ENCODE measurements at places on chromosomes 4 and X. TPM values are rescaled to one million over a fixed set of nuclear protein-coding genes. Genes with fewer than 3 reads are reported as not detected.

Gene CCSER1
- not detected for total RNA-seq

Gene PPID
- 52.0 TPM for total RNA-seq

Gene VEGFC
- total RNA-seq = not detected

Gene CTAG1A
- total RNA-seq = not detected

Gene SYNPO2
- 0.31 TPM for total RNA-seq

Gene DCAF16
- 50.1 TPM for total RNA-seq

Gene NAP1L3
- total RNA-seq = 3.6 TPM

Gene CSAG3
- 5.3 TPM for total RNA-seq

Gene RBM47
- 10.9 TPM for total RNA-seq

GRCh38 chr4:178329226-178329872 lies 887.1 kb upstream of the AGA start:
- H3K4me1 ChIP-seq = no peaks in the 10 kb centered on the region
- no peak overlapping the region for H3K27ac ChIP-seq
- H3K36me3 ChIP-seq = no peaks in the 10 kb centered on the region
- DNase-seq = no peak
- H3K4me3 ChIP-seq = no peak overlapping the region

- H3K27me3 ChIP-seq = no peaks in the 10 kb centered on the region
- no peak overlapping the region for H3K27ac ChIP-seq
- no peaks in the 10 kb centered on the region for H3K4me1 ChIP-seq
- no peak for DNase-seq
These were observed 707.8 kb upstream of the AMOT start for GRCh38 chrX:113548308-113549015.

DNA sequence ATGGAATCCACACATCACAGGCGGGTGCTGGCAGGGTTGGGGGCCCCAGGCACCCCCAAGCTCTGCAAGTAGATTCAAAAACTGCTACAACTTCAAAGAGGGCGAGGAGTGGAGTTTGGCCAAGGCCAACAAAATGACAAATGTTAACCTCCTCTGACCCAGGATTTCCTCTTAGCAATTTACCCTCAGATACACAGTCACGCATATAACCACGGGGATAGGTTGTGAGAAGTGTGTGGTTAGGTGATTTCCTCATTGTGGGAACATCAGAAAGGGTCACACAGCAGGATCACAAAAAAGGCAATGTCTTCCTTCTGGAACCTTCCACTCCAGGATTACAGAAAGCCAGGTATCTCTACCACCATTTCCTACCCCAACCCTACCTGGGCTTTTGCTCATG lies 62.4 kb downstream of the C4orf50 start:
- no peak overlapping the region for H3K4me3 ChIP-seq
- no peak overlapping the region for H3K27ac ChIP-seq
- H3K4me1 ChIP-seq = no peaks in the 10 kb centered on the region
- DNase-seq = no peak
- H3K36me3 ChIP-seq = no peaks in the 10 kb centered on the region

- H3K4me3 ChIP-seq = no peak overlapping the region
- H3K36me3 ChIP-seq = peaks cover 2% of the 10 kb centered on the region
- no peak overlapping the region for H3K27ac ChIP-seq
- no peaks in the 10 kb centered on the region for H3K4me1 ChIP-seq
- H3K27me3 ChIP-seq = peaks cover 49% of the 10 kb centered on the region
These were observed 2.7 kb downstream of the ADGRL3 start for GRCh38 chr4:61202638-61203435.

DNA sequence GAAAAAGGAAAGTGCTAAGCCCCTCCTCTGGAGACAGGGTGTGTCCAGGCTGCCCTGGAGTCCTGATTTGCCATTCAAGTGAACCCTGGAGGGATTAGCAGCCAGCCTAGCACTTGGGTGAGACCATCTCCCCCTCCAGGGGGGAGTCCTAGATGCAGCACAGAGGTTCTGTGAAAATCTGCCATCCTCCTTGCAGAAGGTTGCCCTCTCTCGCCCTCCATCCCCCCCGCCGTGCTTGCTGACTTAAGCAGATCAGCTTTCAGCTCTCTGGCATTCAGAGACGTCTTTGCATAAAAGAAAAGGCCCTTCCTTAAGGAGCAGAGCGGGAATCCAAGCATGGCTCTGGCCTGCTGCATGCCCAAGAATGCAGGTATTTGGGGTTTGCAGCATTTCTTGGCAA lies 102.1 kb upstream of the SCML1 start:
- H3K4me3 ChIP-seq = no peak overlapping the region
- DNase-seq = no peak
- no peak overlapping the region for H3K27ac ChIP-seq
- peaks cover 7% of the 10 kb centered on the region for H3K4me1 ChIP-seq

DNA sequence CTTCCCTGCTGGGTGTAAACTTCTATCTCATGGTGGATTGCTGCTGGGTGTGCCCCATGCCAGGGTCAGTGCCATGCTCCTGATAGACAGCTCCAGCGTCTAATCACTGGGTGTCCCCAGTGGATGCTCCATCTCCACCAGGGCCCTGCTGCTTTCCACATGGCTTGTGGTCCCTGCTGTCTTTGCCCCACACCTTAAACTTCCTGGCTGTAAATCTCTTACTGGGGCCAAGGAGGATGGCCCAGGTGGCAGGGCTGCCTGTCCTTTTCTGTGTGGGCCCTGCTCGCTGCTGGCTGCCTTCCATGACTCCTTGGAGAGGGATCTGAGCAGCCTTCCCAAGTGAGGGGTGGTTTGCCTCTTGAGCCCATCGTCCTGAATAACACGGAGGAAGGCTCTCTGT lies 51.8 kb downstream of the RGS12 start:
- no peak for DNase-seq
- H3K36me3 ChIP-seq = no peaks in the 10 kb centered on the region
- peaks cover 23% of the 10 kb centered on the region for H3K4me1 ChIP-seq
- no peaks in the 10 kb centered on the region for H3K27me3 ChIP-seq

DNA sequence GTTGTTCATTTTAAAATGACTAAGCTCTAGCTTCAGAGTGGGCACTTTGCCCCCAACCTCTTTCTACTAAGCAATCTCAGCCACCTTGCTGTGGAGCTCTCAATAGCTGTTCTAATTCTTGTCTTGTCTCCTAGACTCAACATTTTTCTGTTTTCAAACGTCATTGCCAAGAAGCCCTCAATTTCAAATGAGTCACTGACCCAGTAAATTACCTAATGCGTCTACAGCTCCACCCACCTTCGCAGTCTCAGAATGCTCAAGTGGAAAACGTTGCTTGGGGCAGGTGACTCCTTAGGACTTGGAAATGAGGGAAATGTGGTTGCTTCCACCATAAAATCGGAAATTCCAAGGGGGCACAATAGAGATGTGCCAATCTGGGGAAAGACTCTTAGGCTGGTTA lies 59.0 kb downstream of the ING2 start:
- peak overlapping the region; percentile 10 for H3K4me3 ChIP-seq
- peaks cover 5% of the 10 kb centered on the region for H3K4me1 ChIP-seq
- H3K27me3 ChIP-seq = peaks cover 10% of the 10 kb centered on the region
- peak; percentile 8 for DNase-seq
- H3K27ac ChIP-seq = no peak overlapping the region
- H3K36me3 ChIP-seq = no peaks in the 10 kb centered on the region

DNA sequence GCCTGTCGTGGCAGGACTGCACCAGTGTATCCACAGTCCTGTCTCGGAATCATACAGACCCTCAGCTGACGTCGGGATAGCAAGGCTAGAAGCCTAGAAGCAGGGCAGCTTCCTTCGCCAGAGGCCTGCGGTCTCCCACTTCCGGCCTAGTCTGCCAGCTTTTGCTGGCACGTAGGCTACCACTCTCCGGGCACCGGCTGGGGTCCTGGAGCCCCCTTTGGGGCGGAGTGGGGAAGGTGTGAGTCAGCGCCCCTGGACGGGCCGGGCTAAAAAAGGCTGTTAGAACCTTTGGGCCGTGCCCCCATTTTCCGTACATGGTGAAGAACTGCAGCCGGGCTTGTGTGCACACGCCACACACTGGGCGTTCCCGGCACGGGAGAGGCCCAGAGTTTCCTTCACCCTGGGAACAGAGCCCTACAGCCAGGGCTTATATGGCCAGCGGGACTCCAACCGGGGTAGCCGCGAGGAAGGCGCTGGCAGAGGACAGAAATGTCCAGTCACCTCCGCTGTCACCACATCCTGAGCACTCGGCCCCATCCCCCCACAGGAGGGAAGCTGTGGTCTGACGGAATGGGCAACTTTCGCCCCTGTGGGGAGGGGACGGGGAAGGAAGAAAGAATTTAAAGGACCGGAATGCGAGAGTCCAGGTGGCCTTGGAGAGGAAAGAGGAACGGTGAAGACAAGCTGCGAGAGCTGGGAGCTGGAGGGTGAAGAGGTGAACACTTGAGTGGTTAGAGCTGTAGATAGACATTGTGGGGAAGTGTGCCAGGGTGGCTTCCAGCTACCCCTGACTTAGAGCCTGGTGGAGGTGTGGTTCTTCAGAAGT lies 4.6 kb downstream of the MAGIX start:
- H3K36me3 ChIP-seq = peaks cover 2% of the 10 kb centered on the region
- DNase-seq = peak; percentile 74
- no peaks in the 10 kb centered on the region for H3K27me3 ChIP-seq

- no peak overlapping the region for H3K4me3 ChIP-seq
- no peaks in the 10 kb centered on the region for H3K27me3 ChIP-seq
These were observed 95.6 kb upstream of the SLC4A4 start for GRCh38 chr4:71243091-71243833.

DNA sequence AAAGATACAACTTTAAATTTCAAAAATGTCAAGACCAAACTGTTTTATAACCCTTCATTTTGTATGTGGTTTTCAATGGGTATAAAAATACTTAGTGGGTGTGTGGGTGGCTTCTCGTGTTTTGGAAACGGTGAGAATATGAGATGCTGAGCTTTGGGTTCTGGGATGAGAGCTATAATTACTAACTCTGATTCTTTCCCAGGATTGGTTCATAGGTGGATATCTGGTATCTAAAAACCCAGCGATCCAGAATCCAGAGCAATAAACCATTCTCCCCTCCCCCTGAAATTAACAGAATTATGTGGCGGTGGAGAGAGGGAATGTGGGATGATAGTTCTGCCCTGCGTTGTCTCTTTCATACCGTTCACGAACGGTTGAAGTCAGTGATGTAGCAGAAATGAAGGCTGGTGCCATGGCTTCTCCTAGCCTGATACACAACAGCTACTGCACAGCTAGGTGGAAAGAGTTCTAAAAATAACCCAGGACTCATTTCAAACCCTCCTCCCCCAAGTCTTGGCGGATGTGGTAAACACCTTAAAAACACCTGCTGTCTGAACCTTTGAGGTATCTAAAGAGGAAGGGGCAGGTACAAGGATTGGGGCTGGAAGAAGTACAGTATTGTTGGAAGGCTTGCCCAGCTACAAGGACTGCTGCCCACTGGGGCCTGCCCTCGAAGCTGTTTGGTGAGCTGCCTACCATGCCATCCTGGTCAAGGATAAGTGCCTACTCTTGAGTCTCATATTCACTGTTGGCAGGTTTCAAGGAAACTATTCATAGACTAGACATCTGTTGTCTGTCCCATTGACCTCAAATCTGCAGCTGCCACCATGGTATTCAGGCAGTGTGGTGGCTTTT lies 44.5 kb downstream of the SEPTIN11 start:
- no peak overlapping the region for H3K27ac ChIP-seq
- peaks cover 44% of the 10 kb centered on the region for H3K27me3 ChIP-seq
- H3K4me1 ChIP-seq = peaks cover 64% of the 10 kb centered on the region

- no peak for DNase-seq
- H3K4me3 ChIP-seq = no peak overlapping the region
- H3K36me3 ChIP-seq = no peaks in the 10 kb centered on the region
- no peaks in the 10 kb centered on the region for H3K4me1 ChIP-seq
These were observed 107.9 kb downstream of the PALLD start for GRCh38 chr4:168604496-168605373.

DNA sequence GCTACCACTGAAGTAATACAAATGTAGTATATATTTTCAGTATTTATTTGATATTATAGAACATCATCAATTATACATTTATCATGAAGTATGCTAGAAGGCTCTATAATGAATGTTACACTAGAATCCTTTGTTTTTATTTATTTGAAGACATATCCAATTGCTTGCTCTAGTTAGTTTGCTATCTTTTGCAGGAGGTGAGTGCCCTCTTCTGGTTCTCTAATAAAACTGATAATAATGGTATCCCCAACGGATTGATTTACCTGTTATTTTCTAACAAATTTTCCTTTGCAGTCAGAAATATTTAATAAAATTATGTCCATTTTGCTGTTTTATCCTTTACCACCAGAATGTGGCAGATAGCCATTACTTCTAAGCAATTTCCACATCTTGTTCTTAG lies 274.3 kb upstream of the TACR3 start:
- no peak for DNase-seq
- H3K27ac ChIP-seq = no peak overlapping the region
- no peaks in the 10 kb centered on the region for H3K36me3 ChIP-seq
- H3K4me3 ChIP-seq = no peak overlapping the region
- no peaks in the 10 kb centered on the region for H3K4me1 ChIP-seq

- no peak overlapping the region for H3K27ac ChIP-seq
- H3K27me3 ChIP-seq = no peaks in the 10 kb centered on the region
- DNase-seq = no peak
- no peaks in the 10 kb centered on the region for H3K4me1 ChIP-seq
These were observed 1540.5 kb downstream of the C4orf33 start for GRCh38 chr4:130636486-130636885.

DNA sequence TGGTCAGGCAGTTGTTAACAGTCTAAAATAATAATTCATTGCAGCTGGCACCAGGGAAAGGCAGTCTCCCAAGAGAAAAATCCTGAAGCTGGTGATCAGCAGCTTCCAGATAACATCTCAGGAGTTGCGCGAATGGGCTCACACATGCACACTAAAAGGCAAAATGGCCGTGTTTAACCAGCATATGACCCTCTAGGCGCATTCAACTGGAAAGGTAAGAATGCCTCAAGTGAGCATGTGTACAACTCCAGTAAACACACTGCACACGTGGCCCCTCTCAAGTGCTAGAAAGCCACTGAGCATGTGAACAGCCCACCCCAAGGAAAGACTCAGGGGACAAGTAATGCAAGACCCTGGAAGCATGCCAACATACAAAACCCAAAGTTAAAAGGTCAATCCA lies 33.1 kb downstream of the STPG2 start:
- H3K27ac ChIP-seq = no peak overlapping the region
- no peaks in the 10 kb centered on the region for H3K4me1 ChIP-seq
- H3K36me3 ChIP-seq = no peaks in the 10 kb centered on the region
- no peak overlapping the region for H3K4me3 ChIP-seq
- no peaks in the 10 kb centered on the region for H3K27me3 ChIP-seq
- no peak for DNase-seq

DNA sequence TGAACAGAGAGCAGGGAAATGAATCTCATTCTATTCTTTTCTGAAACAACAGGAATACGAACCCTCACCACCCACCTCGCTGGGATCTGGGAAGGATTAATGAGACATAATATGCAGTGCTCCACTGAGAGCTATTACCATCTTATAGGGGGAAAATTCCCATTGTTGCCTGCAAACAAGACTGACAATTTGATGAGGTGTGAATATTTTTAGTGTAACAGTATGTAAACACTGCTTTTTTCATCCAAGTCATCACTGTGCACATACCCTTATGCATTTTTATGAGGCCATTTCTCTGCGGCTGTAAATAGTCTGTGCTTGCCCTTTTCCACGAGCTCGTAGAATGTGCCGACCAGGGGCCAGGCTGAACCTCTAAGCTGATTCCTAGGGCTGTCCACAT lies 285.6 kb upstream of the CPEB2 start:
- no peaks in the 10 kb centered on the region for H3K4me1 ChIP-seq
- no peak overlapping the region for H3K4me3 ChIP-seq
- H3K27ac ChIP-seq = no peak overlapping the region
- H3K27me3 ChIP-seq = peaks cover 15% of the 10 kb centered on the region
- H3K36me3 ChIP-seq = no peaks in the 10 kb centered on the region
- no peak for DNase-seq

Data from activated T-cell treated with anti-CD3 and anti-CD28 coated beads, Interleukin-2, amount 50 U/mL, for 72 hours (primary cell).